Activated CD4-positive, alpha-beta T cell treated with anti-CD3 and anti-CD28 coated beads, Interleukin-2, amount 10 ng/mL, durations not matched to agents 7 days and 5 days (primary cell): ENCODE measurements at places on chromosomes 1 and 21.

DNA sequence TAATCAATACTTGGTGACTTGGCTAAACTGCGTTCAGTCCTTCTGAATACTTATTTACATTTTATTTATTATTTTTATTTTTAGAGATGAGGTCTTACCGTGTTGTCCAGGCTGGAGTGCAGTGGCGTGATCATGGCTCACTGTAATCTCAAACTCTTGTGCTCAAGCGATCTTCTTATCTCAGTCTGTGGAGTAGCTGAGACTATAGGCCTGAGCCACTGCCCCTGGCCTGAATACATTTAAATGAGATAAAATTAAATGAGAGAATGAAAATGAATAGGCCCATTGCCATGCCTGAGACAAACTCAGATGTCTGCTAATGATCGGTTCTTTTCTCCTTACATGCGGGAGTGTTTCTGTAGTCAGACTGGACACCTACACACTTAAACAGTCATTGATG lies 86.0 kb downstream of the GALNT2 start:
- DNase-seq: no peak

- DNase-seq: no peak
Observed at GRCh38 chr21:36437745-36438128, 42.2 kb downstream of the CLDN14 start.

DNA sequence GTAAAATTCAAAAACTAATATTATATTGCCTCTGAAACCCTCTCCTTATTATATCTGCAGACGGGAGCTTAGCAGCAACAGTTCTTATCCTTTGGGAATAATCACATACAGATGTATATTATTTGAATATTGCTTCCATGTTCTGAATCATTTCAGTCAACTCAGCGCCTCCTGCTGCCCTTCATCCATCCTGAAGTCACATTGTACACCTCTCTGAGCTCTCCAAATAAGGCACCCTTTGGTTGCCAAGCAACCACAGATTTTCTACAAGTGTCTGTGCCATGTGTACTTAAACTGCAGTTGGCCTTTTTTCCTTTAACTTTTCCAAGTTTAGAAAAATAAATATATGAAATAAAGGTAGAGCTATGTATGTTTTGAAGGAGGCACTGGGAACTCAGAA lies 384.3 kb downstream of the LRRIQ3 start:
- no peak for DNase-seq

DNA sequence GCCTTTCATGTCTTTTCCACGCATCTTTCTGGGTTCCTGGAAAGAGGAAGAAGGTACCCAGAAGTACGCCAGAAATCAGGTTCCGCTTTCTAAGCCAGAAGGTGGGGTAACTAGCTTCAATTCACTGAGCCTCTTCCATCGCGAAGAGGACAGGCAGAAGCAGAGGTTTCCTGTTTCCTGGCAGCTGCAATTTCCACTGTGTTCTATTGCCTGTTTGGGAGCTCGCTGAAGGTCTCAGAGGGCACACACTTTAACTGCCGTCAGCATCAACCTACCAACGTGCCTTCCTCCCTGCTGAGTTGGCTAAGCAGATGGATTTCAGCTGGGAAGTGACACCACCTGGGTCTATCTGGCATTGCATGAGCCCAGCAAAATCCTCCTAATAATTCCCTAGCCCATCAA lies 10.0 kb downstream of the NCF2 start:
- DNase-seq: peak; percentile 33

DNA sequence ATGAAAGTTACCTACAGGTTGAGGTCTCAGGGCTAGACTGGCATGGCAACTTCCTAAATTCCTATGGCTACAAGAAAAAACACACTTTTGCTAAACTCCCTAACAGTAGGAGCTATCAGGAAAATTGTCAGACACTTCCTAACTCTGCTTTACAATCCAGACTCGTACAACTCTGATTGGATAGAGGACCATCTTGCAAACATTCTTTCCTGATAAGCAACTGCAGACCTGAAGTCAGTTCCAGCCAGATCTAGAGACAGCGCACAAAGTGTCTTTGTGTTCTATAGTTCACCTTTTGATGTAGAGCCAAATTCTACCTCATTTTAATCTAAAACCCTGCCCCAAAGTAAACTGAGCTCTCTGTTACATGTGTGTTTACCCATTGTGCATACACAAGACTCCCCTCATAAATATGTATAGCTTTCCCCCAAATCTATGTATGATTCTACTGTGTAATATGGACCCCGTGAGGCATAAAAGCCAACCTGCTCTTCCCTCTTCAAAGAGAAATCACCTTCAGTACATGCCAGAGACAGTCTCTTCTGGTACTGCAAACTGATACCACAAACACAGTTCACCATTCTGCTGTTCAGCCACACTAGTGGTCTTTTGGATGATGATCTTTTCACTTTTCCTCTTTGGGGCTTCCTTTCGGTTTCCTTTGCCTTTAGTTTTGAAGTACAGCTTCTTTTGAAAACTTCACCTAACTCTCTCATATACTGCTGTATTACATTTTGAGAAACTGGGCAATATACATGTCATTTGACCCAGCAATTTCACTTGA lies 21.7 kb downstream of the ZP4 start:
- DNase-seq: no peak

DNA sequence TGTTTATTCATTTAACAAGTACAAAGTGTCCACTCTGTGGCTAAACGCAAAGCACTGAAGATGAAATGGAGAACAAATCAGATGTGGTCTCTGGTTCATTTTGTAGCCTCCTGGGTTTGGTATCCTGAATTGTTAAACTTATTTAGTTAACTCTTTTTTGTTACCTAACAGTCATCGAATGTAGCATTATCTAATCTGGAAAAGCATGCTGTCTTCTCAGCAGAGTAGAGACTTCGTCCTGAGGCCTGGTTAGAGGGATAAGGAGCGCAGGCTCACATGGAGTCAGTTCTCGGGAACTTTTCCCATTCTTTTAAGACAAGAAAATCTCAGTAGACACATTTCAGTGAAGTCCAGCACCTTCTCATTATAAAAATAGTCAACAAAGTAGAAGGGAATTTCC lies 33.1 kb upstream of the SH3D21 start:
- DNase-seq: no peak

- DNase-seq: no peak
Observed at GRCh38 chr1:84278905-84279304, 22.6 kb upstream of the SAMD13 start.

GRCh38 chr21:39296891-39297290 lies 16.5 kb downstream of the BRWD1 start:
- no peak for DNase-seq

DNA sequence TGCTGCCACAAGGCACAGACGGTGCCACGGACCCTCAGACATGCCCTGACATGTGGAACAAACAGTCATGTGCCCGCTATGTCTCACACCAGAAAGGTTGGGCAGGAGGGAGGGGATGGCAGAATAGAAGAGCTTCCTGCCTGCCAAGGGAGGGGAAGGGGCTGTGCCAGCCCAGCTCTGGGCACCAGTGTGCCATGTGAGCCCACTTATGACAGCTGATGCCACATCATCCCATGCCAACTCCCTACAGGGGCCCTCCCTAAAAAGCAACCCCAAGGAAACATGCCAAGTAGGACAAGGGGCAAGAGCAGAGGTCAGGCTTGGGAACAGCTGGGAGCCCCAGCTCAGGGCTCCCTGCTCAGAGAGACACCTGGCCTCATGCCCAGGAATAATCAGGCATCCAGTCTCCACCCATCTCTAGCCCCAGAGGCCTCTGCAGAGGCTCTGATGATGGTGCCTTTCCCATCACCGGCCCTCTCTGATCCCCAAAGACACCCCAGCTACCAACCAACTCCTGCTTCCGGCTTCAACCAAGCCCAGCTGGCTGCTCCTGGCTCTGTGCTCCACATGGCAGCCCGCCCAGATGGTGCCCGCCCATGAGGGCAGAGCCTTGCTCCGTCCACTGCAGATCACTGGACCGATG lies 10.3 kb downstream of the ADGRB2 start:
- DNase-seq: no peak

- no peak for DNase-seq
Observed at GRCh38 chr1:213759359-213760181, 228.2 kb upstream of the PROX1 start.

- DNase-seq: peak; percentile 18
Observed at GRCh38 chr1:7827126-7827955, 25.5 kb downstream of the UTS2 start.

DNA sequence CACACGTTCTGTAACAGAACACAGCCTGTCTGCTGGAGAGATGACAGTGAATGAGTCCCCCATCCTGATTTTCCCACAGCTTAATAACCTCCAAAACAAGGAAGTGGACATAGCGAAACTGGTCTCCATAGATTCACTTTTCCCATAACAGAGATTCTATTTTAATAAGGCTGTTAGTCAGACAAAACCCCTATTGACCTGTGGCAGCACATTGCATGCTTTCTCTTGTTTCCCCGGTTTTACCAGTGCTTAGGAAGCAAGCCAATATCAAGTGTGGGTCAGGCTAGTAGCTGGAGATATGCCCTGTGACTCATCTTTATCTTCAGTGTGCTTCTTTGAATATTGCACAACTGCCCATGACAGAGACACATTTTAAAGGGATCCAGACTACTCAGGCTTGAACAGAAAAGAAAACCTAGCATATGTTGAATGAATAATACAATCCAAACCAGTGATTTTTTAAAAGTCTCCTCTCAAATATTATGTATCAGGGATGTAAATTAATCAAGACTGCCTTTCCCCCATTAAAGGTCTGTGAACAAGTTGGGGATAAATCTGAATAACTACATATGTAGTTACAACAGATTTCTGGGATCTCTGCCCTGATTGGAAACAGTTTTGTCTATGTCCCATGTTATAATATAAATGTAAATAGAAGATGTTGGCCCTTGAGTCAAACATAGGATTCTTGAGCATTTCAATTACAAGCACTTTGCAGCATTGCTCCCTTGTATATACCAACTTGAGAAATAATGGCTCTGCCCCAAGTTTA lies 11.9 kb upstream of the CLDN8 start:
- DNase-seq: no peak

DNA sequence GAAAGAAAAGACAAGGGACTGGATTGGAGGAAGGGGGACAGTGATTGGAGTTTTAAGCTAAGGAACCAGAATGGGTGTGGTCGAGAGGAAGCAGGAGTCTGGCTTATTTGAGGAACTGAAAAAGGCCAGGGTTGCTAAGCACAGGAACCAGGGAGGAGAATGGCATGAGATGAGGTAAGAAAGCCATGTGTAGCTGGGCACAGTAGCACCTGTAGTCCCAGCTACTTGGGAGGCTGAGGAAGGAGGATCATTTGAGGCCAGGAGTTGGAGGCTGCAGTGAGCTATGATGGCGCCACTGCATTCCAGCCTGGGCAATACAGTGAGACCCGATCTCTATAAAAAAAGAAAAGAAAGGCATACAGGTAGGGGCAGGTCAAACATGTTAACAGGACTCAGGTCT lies 8.1 kb upstream of the KHDRBS1 start:
- DNase-seq: no peak

GRCh38 chr1:198156745-198157240 lies at the start of gene NEK7:
Gene NEK7, plus strand, starts transcription at chr1:198156998. Its CDS starts 75,583 bp downstream, at chr1:198232581.
- peak; percentile 57 for DNase-seq

- DNase-seq: peak; percentile 40
Observed at GRCh38 chr1:12159816-12160215, 7.0 kb upstream of the TNFRSF1B start.

DNA sequence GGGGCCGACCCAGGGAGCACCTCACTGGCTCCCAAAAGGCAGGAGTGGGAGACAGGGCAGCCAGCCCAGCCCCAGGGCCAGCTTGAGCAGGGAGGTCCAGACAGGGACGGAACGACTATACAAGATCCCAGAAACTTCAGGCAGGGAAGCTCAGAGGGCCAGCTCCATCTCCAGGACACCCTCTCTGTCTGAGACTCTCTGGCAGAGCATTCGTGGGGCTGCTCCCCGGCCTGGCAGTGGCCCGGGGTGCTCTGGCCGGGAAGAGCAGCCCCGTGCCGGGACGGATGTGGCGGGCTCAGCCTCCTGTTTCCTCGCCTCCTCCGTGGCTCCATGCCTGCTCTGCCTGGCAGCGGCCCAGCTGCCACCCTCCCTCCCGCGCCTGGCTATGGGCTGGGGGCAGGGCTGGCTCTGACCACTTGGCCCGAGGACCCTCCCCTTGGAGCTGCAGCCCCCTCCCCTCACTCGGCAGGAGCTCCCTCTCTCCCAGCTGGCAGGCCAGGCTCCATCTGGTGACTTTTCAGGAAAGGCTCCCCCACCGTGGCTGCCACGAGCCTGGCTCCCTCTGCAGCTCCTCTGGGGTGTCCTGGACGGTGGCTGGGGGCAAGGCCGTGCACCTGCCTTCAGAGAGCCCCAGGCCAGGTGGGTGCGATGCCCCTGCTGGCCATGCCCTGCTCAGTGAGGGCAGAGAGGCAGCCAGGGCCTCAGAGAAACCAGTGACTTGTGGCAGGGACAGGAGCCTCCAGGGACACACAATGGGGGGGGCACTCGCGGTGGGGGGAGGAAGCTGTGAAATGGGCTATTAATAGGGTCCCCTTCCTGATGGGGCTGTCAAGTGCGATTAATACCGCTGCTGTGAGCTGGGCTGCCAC lies 5.6 kb upstream of the PLCH2 start:
- no peak for DNase-seq

DNA sequence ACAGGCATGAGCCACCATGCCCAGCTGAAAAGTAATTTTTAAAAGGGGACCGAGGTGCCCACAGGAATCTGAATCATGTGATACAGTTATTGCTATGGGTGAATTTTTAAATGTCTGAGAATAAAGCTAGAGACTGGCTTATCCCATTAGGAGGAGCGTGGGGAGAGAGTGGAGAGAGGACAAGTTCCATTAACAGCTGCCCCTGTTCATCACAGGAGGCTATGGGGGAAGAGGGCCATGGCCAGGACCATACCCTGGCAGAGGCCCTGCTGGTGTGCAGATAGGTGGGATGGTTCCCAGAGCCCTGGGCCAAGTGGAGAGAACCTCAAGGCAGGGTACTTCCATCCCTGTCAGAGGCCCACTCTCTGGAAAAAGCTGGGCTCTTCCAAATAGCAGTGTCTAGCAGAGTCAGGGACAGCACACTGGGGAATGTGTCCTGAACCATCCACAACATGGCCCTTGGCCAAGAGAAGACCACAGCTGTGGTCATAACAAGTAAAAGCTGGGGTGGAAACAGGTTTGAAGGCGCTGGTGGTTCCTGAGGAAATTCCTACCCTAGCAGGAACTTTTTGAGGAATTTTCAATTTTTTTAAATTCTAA lies 13.7 kb upstream of the ZNF691 start:
- no peak for DNase-seq

GRCh38 chr1:225482421-225482950 lies 54.6 kb upstream of the LBR start:
- no peak for DNase-seq

GRCh38 chr1:112429749-112430148 lies 33.7 kb downstream of the CTTNBP2NL start:
- DNase-seq: no peak

- no peak for DNase-seq
Observed at GRCh38 chr1:15727424-15727823, 8.6 kb upstream of the SLC25A34 start.

- no peak for DNase-seq
Observed at GRCh38 chr1:60169206-60169605, 95.6 kb upstream of the C1orf87 start.
